ENCODE measurements at places on chromosomes 6 and 20.

DNA sequence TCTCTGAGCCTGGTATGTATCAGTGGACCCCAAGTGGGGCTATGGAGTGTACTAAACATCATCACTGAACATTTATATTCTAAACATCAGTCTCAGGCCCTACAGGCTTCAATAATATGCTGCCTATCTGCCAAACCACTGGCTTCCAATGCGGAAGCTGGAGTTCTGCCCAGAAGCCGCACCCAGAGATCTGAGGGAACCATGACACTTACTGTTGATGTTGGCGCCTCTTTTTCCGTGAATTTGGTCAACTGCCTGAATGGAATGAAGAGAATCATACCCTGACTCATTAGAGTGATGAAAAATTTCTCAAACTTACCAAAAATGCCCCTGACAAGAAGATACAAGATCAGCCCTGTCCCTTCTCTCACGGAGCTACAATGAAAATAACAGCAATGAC, 66.2 kb downstream of the SLC22A23 start:
- no peak for DNase-seq

DNA sequence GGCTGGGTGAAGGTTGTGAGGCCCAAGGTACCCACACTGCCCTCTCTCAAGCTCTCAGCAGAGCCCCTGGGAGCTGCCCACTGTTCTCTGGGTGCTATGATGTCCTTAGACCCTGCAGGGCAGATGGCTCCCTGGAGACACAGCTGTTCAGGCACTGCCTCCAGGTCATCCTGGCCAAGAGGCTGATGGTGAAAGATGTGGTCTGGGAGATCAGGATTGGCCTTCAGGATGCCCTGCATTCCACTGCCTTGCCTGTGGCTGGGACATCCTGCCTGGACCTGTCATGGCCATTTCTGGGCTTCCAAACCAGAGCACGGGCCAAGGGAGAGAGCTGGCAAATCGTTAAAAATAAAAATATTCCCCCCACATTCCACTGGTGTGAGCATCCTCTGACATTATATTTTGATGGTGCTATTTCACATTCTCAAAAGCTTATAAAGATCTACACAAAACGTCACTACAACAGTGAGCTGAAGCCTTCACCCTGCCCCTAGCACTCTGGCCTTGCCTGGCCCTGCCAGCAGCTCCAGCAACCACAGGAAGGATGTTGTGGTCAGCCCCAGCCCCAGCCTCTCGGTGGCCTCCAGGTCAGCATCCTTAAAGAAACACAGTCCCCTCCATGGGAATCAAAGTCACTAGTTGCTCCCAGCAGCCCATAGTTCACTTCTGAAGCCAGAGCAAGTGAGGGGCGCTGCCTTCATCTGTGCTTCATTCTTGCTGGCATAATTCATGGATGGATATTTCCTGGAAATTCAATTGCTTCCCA, 13.5 kb upstream of the KCNK16 start:
- DNase-seq = no peak

GRCh38 chr6:160634706-160635105, 29.4 kb downstream of the LPA start:
- no peak for DNase-seq

GRCh38 chr6:164753517-164753916, 555.9 kb downstream of the C6orf118 start:
- DNase-seq = no peak

DNA sequence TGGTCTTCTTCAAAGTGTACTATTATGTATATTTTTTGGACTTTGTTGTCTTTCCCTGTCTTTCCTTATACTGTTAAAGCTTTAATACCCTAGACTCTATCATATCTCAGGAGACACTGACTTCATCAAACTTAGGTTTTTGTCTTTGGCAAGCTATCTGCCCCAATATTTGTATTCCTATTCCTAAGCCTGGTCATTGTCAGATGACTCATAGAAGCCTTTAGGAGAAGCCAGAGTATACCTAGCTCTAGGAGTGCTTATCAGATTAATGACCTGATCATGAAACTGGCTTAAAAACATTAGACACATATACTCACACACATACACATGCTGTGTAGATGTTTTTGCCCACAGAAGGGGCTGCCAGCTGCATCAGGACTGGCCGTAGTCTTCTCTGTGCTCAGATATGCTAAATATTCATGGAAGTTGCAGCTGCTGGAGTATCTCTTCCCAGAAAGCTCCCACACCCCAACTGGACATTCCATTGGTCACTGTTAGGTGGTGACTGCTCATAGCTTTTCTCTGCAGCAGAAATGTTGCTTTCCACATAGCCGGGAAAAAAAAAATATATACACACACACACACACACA, 102.0 kb downstream of the ANKS1A start:
- no peak for DNase-seq

DNA sequence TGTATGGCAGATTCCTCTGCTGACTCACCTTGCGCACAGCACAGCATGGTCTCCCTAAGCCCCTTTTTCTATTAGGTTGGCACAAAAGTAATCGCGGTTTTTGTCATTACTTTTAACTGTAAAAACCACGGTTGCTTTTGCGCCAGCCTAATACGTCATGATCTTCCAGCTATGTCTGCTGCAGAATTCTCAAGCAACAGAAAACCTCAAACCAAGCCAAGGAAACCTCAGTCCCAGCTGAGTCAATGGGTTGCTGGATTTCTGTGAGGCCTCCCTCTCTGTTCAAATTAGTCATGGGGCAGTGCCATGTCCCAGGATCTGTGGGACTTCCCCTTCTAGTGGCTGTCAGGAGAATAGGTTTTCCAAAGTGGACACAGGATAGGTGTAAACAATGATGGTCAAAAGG, 15.7 kb upstream of the ENPP1 start:
- DNase-seq = no peak

DNA sequence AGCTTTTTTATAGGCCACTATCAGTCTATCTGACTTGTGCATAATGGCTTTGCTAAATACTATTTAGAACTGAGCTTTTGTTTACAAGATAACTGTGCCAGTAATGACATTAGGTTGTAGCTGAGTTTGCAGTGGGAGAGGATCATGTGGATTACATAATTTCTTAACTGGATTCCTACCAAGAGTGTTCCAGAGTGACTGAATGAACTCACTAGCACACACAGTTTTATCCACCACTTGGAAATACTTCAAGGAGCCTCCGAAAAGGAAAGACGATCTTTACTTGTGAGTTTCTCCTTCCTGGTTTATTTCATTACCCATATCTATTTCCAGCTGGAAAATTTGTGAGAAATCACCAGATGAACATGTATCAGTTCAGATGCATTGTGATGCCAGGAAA, 10.9 kb upstream of the SYNE1 start:
- DNase-seq = no peak

- DNase-seq = no peak
Observed at GRCh38 chr6:68343901-68344300, 291.2 kb upstream of the ADGRB3 start.

- DNase-seq = no peak
Observed at GRCh38 chr6:4466261-4466660, 309.9 kb upstream of the CDYL start.

DNA sequence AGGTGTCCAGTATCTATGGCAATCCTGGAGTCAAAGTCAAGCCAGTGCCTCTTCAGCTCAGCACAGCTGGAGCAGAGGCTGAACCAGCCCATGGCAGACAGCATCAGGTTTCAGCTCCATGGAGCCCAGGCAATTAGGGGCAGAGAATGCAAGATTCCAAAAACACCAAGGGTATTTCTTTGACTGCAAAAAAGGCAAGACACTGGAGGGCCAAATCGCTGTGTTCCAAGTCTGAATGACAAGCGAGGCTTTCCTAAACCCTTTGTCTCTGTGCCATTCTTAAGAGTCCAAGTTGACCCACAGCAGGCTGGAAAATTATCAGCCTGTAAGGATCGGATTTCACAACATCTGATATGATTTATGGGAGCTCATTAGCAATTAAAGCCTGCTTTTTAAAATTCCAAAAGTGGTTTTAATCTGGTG, 49.7 kb upstream of the TGM3 start:
- no peak for DNase-seq

DNA sequence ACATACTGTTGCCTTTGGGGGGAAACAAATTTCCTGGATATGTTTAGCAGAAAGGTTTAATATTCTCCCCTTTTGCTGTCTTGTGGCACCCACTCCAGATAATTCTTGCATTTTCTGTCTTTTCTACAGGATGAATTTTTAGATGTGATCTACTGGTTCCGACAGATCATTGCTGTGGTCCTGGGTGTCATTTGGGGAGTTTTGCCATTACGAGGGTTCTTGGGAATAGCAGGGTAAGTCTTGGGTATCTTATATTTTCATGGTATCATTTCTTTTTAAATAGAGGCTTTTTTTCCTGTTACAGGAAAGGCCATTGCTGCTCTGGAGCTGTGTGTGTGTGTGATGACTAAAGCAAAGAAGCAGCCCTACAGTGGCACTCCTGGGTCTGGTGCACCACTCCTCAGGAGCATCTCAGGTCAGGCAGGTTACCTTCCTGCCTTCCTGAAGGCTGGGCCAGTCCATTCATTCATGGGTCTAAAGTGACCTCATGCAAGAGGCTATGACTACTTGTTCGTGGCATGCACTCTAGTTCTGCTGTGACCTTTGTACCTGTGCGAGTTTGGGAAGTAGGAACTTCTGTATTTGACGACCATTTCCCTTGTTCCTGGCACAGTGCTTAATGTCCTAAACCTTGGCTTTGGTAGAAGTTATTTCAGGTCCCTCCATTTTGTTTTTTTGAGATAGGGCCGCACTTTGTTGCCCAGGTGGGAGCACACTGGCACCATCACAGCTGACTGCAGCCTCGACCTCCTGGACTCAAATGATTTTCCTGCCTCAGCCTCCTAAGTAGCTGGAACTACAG, 2.2 kb downstream of the RAB5IF start:
- no peak for DNase-seq

DNA sequence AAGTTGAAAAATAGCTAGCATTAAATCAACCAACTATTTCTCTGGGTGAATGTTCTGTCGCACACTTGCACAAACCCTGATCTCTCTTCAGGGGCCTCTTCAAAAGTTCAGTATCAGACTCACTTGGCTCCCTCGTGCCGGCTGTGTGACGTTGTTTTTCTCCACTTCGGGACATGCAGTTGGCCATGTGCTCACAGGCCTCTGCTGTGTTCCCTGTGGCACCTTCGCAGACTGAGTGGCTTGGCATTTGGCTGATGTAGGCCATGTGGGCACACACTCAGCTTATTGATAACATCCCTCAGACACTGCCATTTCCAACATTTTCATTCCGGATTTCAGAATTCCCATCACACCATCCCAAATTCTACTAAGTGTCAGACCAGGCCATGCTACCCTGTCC, 49.3 kb downstream of the PACRG start:
- no peak for DNase-seq

GRCh38 chr6:97399208-97399607, 116.2 kb upstream of the MMS22L start:
- DNase-seq = no peak

- DNase-seq = no peak
Observed at GRCh38 chr20:60822699-60823607, 429.1 kb upstream of the CDH4 start.

- DNase-seq = no peak
Observed at GRCh38 chr6:169335301-169335700, 81.7 kb upstream of the THBS2 start.

DNA sequence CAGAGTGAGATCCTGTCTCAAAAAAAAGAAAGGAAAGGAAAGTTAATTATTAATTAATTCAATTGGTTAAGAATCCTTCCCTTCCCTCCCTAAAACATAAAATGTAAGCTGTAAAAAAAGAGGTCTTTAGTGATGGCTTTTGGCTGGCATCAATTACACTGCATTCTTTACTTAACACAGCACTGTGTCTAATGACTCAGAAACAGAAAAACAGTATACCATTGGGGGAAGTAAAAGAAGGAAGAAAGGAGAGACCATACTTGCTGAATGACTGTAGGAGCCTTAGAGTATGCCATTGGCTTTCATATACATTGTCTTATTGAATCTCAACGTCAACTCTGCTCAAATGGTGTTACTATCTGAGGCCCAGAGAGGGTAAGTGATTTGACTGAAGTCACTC, 18.3 kb upstream of the CITED2 start:
- DNase-seq = no peak

DNA sequence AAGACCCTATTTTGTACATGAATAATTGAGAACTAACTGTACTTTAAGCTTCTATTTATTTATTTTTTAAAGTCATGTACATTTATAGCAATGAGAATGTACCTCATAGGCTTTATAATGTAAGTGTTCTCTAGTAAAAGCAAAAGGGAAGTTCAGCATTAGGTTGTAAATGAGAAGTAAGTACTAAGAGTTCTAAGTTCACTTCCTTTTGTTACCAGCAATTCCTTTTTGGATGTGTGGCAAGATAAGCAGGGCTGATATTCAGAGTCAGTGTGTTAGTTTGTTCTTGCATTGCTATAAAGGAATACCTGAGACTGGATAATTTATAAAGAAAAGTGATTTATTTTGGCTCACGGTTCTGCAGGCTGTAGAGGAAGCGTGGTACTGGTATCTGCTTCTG, 54.0 kb upstream of the CCN2 start:
- DNase-seq = no peak

- no peak for DNase-seq
Observed at GRCh38 chr6:150373260-150373701, 4.5 kb downstream of the IYD start.

DNA sequence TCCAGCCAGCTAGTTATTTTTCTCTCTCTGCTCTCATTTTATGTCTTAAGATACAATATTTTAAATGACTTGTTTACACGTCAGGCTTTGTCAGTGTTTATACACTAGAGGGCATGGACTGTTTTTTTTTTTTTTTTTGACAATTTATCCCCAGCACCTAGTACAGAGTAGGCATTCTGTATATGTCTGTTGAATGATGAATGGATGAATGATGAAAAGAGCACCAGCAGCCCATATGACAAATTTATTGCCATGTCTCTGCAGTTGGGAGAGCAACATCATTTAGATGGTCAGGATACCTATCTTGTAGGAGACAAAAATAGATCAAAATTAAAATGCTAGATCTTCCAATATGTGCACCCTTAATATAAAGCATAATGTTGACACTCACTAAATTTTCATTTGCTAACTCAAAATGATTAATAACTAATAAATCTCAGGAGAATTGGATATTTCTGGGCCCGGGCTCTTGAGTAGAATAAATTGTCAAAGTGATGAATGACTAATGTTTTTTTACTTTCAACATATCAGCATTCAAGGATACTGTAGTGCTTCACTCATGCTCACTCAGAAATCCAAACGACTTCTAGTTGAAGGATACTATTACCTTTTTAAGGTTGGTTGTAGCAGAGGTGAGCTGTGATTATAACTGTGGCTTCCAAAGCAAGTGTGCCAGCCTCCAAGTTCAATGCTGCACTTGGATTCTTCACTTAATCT, 200.0 kb downstream of the PHACTR1 start:
- DNase-seq = no peak

- DNase-seq = no peak
Observed at GRCh38 chr6:152267967-152268845, 369.0 kb downstream of the SYNE1 start.

- no peak for DNase-seq
Observed at GRCh38 chr6:12291071-12291838, 1.1 kb downstream of the EDN1 start.

DNA sequence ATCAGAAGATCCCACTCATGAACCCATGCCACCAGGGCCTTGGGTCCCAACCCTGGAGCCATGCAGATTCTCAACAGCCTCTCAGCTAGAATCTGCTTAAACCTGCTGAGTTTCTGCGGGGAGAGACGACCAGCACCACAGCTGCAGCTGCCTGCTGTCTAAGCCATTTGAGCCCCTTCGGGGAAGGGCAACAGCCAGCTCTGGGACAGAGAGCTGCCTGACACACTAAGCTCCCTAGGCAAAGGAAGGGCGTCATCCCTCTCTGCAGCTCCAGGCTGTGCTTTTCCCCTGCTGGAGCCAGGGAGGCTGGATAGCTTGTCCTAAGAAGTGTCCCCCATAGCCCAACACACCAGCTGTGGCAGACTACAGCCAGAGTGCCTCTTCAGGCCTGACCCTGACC, 182.5 kb downstream of the OTOR start:
- DNase-seq = no peak

- no peak for DNase-seq
Observed at GRCh38 chr20:57677584-57677982, 32.2 kb downstream of the PMEPA1 start.

Measured in nucleus accumbens (tissue), 56 donors.